ENCODE measurements at places on chromosomes 4 and X. TPM values are rescaled to one million over a fixed set of nuclear protein-coding genes. Genes with fewer than 3 reads are reported as not detected.

DNA sequence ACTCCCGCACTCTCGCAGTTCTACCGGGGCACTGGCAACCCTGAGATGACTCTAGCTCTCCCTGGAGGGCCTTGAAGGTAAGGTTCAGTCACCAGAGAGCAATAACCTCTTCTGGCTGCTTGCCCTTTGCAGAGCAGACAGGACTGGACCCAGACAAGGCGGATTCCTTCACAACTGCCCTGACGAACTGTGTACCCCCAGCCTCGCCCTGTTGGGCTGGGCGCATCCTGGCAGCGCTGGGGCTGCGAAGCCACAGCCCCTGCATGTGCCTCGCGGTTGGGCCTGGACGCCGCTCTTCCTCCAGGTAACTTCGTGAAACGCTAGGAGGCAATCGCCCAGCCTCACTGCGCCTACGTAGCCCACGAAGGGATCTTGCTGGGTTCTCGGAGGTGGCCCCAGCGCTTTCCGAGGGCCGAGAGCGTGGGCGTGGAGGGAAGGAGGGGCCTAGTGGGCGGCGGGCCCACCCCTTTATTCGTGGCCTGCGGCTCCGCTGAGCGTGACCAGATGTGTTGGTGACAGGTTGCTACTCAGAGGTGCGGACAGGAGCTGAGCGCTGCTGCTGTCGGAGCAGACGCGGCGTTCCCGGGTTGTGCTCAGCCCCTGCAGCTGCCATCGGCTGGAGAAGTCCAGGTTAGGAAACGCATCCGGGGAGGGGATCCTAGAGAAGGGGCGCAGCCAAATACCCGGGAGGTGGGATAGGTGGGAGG, 1.9 kb upstream of the MAMLD1 start:
- no peak for DNase-seq

Gene TNIP3
- not detected for polyA plus RNA-seq

Gene BLOC1S4
- 6.3 TPM for polyA plus RNA-seq

Gene ABCB7
- 24.7 TPM for polyA plus RNA-seq

DNA sequence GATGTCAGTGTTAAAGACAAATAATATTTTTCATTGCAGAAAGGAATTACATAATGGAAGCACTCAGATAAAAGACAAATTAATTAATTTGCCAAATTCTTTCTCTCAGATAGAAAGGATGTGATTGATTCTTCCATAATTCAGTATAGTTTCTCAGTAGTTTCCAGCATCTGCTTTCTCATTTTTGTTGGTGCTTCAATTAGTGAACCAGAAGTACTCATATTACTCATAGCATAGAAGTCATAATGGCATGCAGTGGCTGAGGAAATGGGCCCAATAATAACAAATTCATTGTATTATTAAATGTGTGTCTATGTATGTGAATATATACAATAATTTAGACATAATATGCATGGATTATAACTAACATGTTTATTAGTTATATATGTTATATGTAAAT, 393.3 kb upstream of the TRAM1L1 start:
- no peak for DNase-seq

DNA sequence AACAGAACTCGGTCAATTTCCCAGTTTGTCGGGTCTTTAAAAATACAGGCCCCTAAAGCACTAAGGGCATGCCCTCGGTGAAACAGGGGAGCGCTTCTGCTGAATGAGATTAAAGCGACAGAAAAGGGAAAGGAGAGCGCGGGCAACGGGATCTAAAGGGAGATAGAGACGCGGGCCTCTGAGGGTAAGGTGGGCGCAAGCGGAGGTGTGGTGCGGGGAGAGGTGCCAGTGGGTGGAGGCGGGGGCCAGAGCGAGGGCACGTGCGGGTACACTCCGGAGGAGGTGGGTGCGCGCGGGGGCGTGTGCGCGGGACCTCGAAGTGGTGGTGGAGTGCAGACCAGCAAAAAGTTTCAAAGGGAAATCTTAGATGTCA, 787 bp upstream of the TET2 start:
- peak; percentile 24 for DNase-seq

Gene KIT
- polyA plus RNA-seq, result 0.75 TPM

Gene MAGEC2
- polyA plus RNA-seq, result not detected

- no peak for DNase-seq
Observed at GRCh38 chr4:17094876-17095210, 196.4 kb upstream of the LDB2 start.

DNA sequence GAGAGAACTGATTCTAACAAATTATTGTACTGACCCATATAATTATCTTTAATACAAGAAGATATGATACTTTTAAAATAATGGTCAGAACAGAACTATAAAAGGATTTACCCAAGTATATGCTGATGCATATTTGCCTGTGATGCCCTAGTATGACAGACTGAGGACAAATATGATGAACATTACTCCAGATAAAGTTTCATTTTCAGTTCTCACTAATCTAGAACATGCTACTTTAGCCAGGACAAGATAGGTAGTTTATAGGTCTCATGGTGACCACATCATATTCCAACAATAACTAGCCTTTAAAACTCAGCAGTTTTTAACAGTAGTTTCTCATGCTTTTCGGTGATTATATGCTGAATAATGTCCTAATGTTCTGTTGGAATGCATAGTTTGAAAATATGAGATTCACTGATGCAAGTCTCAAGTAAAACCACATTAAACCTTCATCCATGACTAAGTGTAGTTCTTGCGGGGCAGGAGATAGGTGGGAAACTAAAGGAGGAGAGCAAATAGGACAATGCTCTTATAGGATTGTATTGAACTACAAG, 295.2 kb upstream of the AGA start:
- no peak for DNase-seq

Gene USP27X
- polyA plus RNA-seq, result 2.3 TPM

DNA sequence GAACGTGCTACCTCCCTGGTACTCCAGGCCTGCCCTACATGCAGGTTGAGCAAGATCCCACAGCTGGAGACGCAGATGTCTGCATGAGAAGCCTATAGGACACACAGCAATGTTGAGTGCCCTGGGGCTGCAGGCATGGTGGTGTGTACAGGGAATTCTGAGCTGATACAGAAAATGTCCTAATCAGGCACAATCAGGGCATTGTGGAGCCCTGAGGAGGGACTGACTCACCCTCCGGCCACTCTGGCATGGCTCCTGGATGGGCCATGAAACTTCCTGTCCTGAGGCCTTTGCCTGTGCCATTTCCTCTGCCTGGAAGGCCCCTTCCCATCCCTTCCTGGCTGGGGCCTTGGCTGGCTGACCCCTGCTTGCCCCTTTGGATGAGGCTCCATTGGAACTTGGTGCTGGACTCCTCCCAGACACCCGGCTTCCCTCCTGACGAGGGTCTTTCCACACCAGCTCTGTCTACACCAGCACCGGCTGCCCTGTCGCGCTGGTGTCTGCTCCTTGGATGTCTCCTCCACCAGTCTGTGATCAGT, 16.7 kb upstream of the AFAP1 start:
- no peak for DNase-seq

GRCh38 chrX:110671068-110671803, 124.4 kb downstream of the CHRDL1 start:
- DNase-seq, result no peak

GRCh38 chr4:124290678-124291077, 421.9 kb downstream of the ANKRD50 start:
- DNase-seq, result no peak

DNA sequence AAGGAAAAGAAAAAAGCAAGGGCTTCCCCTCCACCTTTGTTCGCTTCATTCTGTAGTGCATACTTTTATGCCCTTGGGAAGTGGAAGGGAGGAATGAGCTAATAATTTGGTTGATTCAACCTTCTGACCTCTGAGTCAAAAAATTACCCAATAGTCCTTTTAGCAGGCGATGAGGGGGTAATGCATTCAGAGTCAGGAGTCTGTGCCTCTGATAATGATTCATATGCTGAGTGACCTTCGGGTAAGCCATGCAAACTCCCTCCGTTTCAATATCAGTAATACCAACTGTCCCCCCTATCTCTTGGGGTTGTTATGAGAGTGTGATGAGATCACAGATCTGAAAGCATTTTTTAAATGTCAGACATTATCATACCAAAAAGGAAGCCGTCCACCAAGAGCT, 41.6 kb upstream of the ACSL4 start:
- no peak for DNase-seq

- no peak for DNase-seq
Observed at GRCh38 chr4:85416094-85416493, 58.9 kb upstream of the ARHGAP24 start.

DNA sequence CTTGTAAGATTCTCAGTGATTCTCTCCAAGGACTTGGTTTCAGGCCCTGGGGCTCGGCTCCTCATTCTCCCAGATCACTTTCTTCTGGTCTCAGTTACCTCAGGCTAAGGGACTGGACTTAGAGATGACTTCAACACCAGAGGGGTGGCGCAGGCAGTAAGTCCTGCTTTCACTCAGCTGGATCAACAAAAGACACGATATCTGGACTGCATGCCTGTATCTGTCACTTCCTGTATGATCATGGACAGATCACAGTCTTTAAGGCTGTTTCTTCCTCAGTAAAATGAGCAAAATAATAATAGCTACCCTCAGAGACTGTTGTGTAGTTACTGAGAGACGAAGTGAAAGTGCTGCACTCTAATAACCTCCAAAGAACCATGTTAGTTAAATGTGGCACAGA, 19.5 kb upstream of the CXCR3 start:
- no peak for DNase-seq

Gene TLR2
- 3.2 TPM for polyA plus RNA-seq

Gene C4orf51
- polyA plus RNA-seq, result not detected

GRCh38 chr4:8675906-8676305, 83.3 kb downstream of the CPZ start:
- DNase-seq, result no peak

Gene SPIN4
- polyA plus RNA-seq, result 0.50 TPM

DNA sequence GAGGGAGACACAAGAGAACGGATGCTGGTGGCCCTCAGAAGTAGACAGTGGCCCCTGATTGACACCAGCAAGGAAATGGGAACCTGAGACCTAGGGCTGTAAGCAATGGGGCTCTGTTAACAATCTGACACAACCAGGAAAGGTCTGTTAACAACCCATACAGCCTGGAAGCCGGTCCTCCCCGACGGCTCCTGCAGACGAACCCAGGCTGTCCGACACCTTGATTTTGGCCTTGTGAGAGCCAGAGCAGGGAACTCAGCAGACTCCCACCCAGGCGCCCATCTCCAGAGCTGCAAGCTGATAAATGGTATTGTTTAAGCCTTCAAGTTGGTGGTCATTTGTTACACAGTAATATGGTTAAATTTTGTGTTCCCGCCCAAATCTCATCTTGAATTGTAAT, 10.2 kb upstream of the CYTL1 start:
- DNase-seq, result no peak

Gene MAGEA8
- not detected for polyA plus RNA-seq

Gene CT45A3
- not detected for polyA plus RNA-seq

DNA sequence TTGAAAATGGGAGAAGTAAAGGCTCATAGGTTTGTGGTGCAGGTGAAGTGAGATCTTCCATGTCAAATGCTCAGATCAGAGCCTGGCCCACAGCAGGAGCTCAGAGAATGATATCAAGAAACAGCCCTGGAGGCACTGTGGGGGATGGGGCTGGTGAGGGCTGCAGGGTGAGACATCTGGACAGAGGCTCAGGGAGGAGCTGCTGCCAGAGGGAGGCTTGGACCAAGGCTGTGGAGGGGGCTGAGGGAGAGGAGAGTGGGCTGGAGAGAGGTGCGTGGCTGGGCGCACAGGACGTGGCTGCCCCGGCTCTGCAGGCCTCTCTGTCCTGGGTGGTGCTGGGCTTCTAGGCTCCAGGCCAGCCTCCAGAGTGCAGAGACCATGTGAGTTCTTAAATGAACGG, 5.6 kb downstream of the SORCS2 start:
- no peak for DNase-seq

DNA sequence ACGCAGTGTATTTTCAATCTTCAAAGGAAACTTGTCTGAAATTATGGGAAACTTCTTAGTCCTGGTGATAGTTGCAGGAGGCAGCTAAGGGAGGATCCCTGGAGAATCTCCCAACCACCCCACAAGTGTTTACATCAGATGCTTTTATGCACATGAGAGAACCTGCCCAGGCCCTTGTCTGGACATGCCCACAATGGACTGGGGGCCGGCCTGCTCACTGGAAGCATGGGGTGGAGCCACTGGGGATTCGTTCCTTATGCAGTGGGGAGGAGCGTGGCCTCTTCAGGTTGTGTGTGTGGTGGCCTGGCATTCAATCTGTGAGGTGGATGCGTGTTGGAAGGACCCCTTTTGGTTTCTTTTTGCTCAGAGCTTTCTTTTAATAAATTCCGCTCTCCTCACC, 398.7 kb upstream of the PPP1R2C start:
- no peak for DNase-seq
